SJSA1 (cell line): ENCODE measurements at places on chromosomes 16 and 17. TPM values are rescaled to one million over a fixed set of nuclear protein-coding genes. Genes with fewer than 3 reads are reported as not detected.

Gene TRIM65
- 11.9 and 17.6 TPM in 2 replicates for total RNA-seq

Gene NXN
- 48.4 and 56.6 TPM in 2 replicates for total RNA-seq

Gene MYL11
- not detected in 2 replicates for total RNA-seq

- no peaks in the 10 kb centered on the region for H3K27me3 ChIP-seq
- H3K36me3 ChIP-seq = peaks cover 45% of the 10 kb centered on the region
- peak; percentile 98 for DNase-seq
- peak overlapping the region; percentile 98 for H3K27ac ChIP-seq
- peaks cover 64% of the 10 kb centered on the region for H3K4me1 ChIP-seq
- H3K4me3 ChIP-seq = peak overlapping the region; percentile 27
Observed at GRCh38 chr16:81693041-81693743, 85.9 kb upstream of the PLCG2 start.

- no peaks in the 10 kb centered on the region for H3K27me3 ChIP-seq
- peaks cover 36% of the 10 kb centered on the region for H3K4me1 ChIP-seq
- H3K27ac ChIP-seq = peak overlapping the region; percentile 99
Observed at GRCh38 chr16:30355954-30356308, 823 bp upstream of the CD2BP2 start.

DNA sequence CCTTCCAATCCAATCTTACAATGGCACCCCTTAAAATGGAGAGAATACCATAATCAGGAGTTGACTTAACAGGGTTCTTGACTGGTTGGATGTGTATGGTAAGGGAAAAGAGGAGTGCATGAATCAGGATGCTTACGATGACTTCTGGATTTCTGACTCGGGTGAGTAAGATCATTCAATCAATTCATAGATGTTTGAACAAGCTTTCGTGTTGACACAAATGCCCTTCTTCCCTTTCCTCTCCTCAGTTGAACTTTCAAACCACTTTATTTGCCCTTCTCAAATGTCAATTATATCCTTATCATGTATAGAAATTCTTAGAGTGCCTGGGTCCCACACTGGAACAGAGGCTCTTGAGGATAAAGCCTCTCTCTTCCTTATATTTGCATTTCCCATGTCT is 25.9 kb downstream of the ABCC12 start:
- H3K27me3 ChIP-seq = no peaks in the 10 kb centered on the region
- H3K36me3 ChIP-seq = no peaks in the 10 kb centered on the region

GRCh38 chr16:46873201-46873600 is 11.0 kb upstream of the GPT2 start:
- no peak overlapping the region for H3K27ac ChIP-seq
- no peaks in the 10 kb centered on the region for H3K4me1 ChIP-seq
- no peak for DNase-seq
- H3K27me3 ChIP-seq = no peaks in the 10 kb centered on the region
- H3K4me3 ChIP-seq = no peak overlapping the region

DNA sequence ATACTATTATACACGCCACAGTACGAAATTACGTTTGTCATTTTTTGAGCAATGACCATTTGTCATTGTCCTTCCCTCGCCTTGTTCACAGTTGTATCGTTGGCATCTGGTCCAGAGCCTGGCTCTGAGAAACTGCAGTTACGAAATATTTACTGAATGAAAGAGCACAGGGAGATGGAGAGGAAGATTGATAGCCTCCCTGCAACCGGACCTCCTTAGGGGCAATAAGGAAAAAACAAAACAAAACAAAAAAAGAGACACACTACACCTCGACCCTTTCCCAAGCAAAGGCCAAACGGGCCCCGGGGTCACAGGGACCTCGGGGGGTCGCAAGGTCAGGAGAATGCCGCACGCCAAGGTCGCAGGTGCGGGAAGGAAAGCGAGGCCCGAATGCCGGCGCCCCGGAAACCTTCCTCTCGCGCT is 857 bp downstream of the GOT2 start:
- H3K4me3 ChIP-seq = peak overlapping the region; percentile 86
- H3K27ac ChIP-seq = peak overlapping the region; percentile 42; the same call in 1 of the 2 replicates
- no peaks in the 10 kb centered on the region for H3K27me3 ChIP-seq
- peaks cover 11% of the 10 kb centered on the region for H3K4me1 ChIP-seq
- no peak for DNase-seq
- peaks cover 23% of the 10 kb centered on the region for H3K36me3 ChIP-seq
